RKO (cell line): ENCODE measurements at places on chromosomes 6 and 20.

DNA sequence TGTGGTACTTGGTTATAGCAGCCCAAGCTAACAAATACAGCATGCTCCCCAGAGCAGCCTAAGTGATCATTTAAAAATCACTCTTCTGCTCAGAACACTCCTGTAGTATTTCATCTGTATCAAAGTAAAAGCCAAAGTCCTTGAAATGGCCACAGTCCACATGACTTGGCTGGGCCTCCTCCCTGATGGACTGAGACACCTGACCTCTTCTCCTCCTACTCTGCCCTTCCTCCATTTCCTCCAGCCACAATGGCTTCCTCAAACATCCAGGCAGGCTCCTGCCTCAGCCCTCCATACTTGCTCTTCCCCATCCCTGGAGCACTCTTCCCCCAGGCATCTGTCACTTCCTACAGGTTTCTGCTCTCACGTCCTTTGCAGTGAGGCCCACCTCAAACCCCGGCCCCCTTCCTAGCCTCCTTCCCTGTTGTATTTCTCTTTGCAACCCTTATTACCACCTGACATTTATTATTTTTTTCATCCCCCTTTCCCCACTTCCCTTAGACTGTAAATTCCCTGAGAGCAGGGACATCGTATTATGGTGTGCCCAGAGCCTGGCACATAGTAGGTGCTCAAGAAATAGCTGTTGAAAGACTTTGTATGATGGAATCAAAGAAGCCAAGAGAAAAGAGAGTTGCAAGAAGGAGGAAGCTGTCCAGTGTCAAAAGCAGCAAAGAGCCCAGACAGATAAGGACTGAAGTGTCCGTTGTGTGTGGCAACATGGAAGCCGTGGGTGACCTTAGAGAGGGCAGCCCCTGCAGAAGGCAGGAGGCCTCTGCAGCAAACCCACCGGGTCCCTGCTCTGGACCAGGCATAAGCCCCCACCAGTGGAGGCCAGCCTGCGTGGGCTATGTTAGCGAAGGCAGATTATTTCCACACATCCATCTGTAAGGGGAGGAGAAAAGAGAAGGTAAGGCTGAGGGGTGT, 87.5 kb downstream of the TRERF1 start:
- no peak for DNase-seq

GRCh38 chr6:128648022-128648598, 127.7 kb upstream of the PTPRK start:
- DNase-seq = no peak

DNA sequence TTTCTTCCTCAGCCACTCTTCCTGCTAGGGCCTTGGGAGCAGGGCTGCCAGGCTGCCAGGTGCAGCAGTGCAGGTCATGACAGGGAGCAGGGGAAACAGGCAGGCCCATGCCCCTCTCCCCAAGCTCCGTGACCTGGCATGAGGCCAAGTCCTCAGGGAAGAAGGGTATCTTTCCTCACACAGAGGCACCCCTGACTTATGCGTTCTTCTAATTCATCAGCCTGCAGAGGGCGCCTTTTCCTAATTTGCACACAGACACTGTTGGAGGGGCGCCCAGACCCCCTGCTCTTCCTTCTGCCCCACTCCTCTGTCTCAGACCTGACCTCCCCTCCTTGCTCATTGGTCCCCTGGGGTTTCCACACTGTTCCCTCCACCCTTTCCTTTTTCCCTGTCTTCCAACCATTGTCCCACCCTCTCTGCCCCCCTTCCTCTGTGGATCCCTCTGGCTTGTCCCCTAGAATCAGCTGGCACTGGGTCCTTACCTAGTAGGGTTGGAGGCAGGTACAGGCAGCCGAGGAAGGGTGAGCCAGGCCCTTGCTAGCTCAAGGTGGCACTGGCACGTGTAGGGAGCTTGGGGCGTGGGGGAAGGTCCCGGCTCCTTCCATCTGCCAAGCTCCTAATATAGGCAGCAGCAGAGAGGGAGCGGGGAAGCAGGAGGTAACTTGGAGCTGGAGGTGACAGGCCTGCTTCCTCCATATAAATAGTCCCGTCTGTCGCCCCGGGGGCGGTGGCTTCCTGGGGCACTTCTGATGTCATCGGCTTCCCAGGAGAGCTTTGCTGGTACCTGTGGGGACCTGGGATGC, 154.9 kb upstream of the MLN start:
- DNase-seq = no peak

DNA sequence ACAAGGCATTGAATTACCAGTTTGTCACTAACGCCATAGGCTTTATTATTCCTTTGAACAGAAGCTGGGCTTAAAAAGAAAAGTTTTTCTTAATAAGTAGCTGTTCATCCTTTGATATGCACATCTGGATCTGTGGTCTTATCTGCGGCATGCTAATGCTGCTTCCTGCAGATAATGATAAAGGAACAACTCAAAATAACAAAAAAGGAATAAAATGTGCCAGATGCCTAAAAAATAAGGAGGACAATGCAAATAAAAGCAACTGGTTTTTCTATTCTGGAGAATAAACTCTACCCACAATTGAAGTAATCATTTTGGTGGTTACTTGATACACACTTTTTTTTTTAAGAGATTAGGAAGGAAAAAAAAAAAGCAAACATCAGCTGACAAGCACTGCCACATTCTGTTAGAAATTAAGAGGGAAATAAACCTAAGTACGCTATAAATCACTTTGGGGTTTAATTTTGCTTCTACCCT, 156.8 kb upstream of the SALL4 start:
- DNase-seq = no peak

- DNase-seq = no peak
These were observed 50.7 kb downstream of the RNASET2 start for GRCh38 chr6:166905505-166906134.
